Occipital lobe (tissue), 3 donors: ENCODE measurements at places on chromosomes 16 and 17.

- no peak for DNase-seq
These were observed 68.7 kb downstream of the AATF start for GRCh38 chr17:37017404-37017803.

GRCh38 chr16:30663038-30663437 is 4.8 kb downstream of the FBRS start:
- DNase-seq = no peak

DNA sequence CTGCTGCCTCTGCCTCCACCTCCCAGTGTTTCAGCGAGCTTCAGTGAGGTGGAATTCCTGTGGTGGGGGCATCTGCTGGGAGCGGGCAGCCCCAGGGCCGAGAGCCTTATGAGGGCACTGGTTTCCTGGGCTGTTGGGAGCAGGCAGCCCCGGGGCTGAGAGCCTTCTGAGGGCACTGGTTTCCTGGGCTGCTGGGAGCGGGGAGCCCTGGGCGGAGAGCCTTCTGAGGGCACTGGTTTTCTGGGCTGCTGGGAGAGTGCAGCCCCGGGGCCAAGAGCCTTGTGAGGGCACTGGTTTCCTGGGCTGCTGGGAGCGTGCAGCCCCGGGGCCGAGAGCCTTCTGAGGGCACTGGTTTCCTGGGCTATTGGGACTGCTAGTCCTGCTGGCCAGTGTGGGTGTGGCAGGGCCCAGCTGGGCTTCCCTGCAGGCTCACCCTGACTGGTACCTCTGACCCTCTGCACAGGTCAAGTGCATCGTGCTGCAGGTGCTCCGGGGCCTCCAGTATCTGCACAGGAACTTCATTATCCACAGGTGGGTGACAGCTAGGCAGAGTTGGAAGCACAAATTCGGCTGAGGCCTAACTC is 5.6 kb downstream of the CDK10 start:
- no peak for DNase-seq

DNA sequence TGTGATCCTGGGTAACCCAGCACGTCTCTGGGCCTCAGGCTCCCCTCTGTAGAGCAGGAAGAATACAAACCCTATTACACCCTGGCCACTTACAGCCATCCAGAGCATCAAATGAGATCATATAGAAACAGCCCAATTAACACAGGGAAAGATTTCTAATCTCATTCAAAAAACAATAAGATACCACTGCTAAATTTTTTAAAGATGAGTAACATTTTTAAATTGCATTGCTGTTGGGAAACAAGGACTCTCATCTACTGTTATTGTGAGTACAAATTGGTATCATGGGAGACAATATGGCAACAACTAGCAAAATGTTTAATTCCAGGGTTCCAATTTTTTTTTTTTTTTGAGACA is 41.1 kb downstream of the SRL start:
- DNase-seq = no peak

GRCh38 chr16:73048292-73049080 is 558 bp upstream of the ZFHX3 start:
- no peak for DNase-seq

DNA sequence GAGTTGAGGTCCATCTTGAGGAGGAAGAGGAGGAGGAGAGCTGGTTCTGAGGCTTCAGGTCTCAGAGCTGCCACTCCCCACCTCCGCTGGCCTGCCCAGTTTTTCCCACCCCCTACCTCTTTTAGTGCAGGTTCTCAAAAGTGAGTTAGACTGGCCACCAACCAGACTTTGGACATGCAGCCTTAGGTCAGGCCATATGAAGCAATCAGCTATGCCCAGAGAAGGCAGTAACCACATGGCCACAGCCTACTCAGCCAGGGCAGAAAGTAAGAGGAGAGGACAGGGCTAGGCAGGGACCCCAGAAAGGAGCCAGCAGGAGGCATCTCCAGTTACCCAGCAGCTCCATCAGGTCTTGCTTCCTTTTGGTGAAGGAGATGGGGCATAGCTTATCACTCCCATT is 9.0 kb downstream of the MYO15A start:
- DNase-seq = no peak

GRCh38 chr17:9309216-9309615 is 266.4 kb downstream of the STX8 start:
- DNase-seq = no peak

GRCh38 chr17:74125156-74125555 is 78.3 kb upstream of the RPL38 start:
- DNase-seq = no peak
